ENCODE measurements at places on chromosomes 4 and X.

DNA sequence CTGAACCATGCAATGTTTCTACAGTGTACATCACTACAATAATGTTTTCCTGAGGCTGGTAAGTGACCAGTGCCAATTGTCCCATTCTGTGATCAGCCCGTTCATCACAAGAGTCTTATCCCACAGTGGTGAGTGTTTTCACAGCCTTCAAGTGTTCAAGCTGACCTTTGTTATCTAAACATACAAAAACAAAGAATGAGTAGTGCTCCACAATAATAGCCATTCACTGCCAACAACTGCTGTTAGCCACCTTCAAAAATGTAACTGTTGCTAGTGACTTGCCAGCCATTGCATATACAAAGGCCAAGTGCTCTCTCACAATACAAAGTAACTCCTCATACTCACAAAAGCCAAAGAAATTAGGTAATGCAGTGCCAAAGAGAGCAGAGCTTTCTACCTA, 1084.1 kb downstream of the FAM133A start:
- no peak for DNase-seq

DNA sequence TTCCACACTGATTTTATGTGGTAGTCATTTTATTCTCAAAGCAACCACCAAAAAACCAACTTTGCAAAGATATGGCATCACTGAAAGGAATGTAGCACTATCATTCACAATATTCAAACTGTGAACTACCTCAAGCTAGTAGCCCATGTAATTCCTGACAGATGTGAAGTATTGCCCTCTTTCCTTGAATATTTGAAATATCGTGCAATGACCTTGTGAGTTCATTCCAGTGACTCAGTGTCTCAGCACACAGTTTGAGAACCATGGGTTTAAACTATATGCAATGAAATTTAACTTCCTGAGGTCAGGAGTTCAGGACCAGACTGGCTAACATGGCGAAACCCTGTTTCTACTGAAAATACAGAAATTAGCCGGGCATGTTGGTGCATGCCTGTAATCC, 20.9 kb upstream of the IQCM start:
- DNase-seq: no peak

DNA sequence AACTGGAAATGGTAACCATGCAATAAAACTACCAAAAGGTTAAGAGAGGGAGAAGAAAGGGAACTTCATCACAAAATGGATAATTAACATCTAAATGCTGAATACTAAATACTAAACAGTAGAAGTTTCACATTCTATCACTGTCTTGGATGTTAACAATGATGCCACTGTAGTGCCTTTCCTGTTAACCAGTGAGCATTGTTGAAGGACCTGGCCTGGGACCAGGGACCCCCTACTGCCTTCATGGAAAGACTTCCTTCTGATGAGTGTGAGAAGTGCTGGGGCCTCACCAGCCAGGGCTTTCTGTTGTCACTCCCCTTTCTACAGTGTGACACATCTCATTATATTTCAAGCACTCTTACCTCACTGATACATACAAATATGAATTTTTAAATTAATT, 739.3 kb upstream of the FTHL17 start:
- no peak for DNase-seq

- no peak for DNase-seq
Measured at GRCh38 chr4:104868533-104868932, 278.1 kb upstream of the TET2 start.

- DNase-seq: no peak
Measured at GRCh38 chr4:155032521-155033229, 175.8 kb upstream of the NPY2R start.

DNA sequence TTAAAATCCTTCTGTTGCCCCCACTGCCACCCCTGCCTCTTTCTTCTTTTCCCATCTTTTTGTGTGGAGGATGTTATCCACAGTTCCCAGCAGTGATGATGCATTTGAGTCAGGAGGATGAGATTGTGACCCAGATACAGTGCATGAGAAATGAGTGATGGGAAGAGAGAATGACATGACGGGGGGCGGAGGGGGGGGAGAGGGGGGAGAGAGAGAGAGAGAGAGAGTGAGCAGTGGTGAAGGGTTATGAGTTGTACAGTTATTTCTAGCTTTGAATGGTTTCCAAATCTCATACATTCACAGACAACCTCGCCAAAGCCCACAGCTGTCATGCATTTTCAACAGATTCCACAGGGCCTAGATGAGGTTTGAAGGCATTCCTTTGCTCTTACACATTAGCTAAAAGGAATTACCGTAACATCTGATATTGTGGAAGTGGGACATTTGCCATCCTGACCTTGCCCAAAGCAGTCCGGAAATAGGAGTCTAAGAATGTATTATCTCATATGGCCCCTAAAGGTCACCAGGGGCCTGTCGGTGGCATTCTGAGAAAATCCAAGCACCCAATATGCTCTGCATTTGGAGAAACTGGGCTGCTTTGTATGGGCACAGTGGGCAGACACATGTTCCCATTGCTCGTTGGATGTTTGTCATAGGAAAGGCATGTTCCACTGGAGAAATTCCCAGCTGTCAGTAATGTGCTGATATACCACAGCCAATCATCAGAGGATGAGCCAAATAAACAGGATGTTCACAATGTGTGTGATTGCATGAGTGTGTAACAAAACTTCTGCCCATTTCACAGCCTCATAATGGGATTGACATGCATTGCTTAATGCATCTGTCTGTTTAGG, 435.8 kb downstream of the SPRY1 start:
- DNase-seq: no peak

GRCh38 chr4:111453216-111453615, 692.0 kb upstream of the FAM241A start:
- no peak for DNase-seq

- DNase-seq: peak; percentile 6
Measured at GRCh38 chrX:44871931-44872820, 812 bp upstream of the KDM6A start.

DNA sequence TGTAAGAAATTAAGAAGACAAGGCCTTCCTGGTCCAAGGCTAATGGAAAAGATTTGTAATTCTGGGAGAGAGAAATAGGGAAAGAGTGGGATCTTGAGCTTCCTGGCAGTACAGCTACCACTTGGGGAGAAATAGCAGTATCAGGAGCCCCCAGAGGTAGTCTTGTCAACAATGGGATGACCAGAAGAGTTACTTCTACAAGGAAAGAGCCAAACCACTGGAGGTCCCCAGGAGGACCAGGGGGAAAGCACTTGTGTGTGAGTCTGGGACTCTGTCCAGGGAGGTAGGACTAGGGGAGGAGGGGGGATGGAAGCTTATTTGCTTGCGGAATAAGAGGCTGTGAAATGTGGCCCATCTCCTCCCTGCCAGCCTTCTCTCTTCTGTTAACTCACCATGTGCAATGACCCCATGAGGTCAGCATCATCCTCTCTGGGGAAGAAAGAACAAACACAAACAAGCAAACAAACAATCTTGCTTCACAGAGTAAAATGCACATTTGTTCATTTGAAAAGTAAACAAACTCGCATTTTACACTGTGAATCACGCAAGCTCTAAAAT, 160.1 kb downstream of the STK32B start:
- DNase-seq: no peak
